ENCODE measurements at places on chromosomes 13 and 19. TPM values are rescaled to one million over a fixed set of nuclear protein-coding genes. Genes with fewer than 3 reads are reported as not detected.

The GPR183 gene
- 0.14 TPM for total RNA-seq

DNA sequence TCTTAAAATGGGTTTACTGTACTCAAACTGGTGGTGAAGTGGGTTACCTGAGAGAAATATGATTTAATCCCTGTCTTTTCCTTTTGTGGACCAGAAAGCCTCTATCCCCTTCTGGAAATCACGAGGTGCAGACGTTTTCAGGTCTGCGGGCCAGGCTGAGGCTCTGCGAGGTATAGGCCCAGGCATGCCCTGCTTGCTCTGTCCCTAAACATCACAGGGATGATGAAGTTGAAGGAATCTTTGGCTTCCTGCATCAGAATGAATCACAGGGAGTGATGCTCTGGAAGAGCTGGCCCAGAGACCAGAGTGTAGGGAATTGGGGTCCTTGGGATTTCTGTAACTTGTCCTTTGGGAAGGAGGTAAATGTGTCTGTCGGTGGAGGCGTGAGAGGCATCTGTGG is 18.4 kb upstream of the CHST8 start:
- no peaks in the 10 kb centered on the region for H3K36me3 ChIP-seq
- no peak for DNase-seq
- H3K27ac ChIP-seq: no peak overlapping the region
- H3K27me3 ChIP-seq: peaks cover 10% of the 10 kb centered on the region

DNA sequence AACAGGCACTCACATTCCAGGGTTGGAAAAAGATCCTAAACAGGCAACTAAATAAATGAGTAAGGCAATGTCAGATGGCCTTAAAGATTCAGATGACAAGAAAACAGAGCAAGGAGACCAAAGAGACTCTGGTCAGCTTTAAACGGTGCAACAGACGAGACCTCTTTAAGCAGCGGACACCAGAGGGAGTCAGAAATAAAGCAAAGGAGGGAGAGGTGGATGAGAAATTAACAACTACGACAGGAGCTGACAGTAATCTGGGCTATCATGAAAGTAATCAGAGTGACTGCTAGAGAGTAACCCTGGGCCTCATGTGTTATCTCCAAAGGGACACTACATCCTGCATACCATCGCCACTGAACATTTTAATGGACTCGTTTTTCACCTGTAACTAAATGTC is 1.1 kb downstream of the ZNF550 start:
- peaks cover 13% of the 10 kb centered on the region for H3K4me1 ChIP-seq
- no peak for DNase-seq
- H3K27me3 ChIP-seq: no peaks in the 10 kb centered on the region
- H3K27ac ChIP-seq: peak overlapping the region; percentile 93

GRCh38 chr13:48214519-48215121 is 18.4 kb upstream of the ITM2B start:
- no peaks in the 10 kb centered on the region for H3K36me3 ChIP-seq
- DNase-seq: no peak
- H3K27me3 ChIP-seq: peaks cover 4% of the 10 kb centered on the region
- H3K4me1 ChIP-seq: no peaks in the 10 kb centered on the region

The EML2 gene
- 33.8 TPM for total RNA-seq

The PGLYRP1 gene
- not detected for total RNA-seq

Measured in mesothelial cell of epicardium (in vitro differentiated cells).